COR-L47 (cell line): ENCODE measurements at places on chromosomes 7 and 10.

- no peak for DNase-seq
Observed at GRCh38 chr7:138304071-138304320, 156.1 kb upstream of the TRIM24 start.

GRCh38 chr10:117555863-117556262 is 13.3 kb downstream of the EMX2 start:
- no peak for DNase-seq

GRCh38 chr10:69125554-69125953 is 1.6 kb downstream of the VPS26A start:
- no peak for DNase-seq

DNA sequence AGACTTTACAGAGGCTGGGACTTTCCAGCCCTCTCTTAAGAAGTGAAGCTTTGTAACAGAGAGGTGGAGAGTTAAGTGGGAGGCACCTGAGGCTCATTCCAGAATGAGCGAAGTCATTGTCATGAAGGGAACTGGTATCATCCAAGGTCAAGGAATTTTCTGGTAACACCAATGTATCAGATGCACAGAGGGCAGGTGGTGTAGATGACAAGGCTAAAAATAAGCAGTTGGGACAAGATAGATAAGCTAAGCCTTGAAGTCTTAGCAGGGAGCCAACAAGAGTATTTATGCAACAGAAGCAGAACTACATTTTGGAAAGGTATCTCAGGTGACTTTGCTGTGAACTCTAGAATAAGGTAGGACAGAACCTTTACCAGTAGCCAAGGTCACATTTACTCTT is 257.0 kb upstream of the AUTS2 start:
- no peak for DNase-seq

DNA sequence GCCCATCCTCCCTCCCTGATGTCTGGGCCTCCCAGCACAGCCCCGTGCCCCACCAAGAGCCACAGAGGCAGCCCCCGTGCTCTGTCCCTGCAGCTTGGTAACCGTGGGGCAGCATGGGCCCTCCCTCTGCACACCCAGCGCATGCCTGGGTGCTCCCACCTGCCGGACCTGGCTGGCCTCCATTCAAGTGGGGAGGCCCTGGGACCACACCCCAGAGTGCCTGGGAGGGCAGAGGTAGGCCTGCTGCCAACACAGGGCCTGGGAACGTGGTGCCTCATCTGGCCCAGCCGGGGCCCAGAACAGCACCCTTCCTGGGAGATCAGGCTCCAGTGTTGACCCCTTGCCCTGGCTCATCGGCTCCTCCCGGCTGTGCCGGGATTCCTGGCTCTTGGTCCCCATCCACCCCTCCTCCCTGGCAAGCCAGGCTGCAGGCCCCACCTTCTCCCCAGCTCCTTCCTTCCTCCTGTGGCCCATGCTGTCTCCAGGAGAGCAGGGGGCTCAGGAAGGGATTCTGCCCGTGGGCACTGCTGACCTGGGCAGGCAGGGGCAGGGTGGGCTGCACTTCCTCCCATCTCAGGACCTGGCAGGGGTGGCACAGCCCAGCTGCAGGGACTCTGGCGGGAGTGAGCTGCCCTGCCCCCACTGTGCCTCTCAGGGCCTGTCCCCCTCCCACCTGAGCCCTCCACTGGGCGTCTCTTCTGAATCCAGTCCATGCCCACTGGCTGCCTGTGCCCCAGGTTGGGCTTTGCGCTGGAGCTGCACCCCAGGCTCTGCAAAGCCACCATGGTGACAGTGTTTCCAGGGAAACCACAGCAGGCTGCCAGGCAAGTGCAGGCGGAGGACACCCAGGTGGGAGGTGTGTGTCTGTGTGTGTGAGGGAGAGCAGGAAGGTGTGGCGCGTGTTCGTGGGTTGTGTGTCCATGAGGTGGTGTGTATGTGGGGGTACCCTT is 32.6 kb downstream of the PWWP2B start:
- peak; percentile 71 for DNase-seq

GRCh38 chr7:98212532-98213041 is 1.3 kb downstream of the BHLHA15 start:
- DNase-seq, result no peak

DNA sequence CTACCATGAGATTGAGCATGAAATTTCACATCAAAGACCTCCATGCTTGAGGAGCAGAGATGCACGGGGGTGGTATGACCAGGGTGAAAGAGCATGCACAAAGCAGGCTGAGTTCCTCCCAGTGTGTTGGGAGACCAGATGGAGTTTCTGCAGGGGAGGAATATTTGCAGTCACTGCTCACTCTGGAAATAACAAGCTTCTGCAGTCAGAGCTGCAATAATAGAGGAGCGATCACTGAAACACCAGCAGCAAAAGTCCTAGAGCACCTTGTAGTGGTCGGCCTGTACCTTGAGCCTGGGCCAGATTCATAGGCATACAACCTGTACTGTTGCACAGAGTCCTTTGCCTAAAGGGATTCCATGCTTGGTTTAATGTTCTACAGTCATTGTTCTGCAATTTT is 184.5 kb upstream of the SP8 start:
- no peak for DNase-seq

DNA sequence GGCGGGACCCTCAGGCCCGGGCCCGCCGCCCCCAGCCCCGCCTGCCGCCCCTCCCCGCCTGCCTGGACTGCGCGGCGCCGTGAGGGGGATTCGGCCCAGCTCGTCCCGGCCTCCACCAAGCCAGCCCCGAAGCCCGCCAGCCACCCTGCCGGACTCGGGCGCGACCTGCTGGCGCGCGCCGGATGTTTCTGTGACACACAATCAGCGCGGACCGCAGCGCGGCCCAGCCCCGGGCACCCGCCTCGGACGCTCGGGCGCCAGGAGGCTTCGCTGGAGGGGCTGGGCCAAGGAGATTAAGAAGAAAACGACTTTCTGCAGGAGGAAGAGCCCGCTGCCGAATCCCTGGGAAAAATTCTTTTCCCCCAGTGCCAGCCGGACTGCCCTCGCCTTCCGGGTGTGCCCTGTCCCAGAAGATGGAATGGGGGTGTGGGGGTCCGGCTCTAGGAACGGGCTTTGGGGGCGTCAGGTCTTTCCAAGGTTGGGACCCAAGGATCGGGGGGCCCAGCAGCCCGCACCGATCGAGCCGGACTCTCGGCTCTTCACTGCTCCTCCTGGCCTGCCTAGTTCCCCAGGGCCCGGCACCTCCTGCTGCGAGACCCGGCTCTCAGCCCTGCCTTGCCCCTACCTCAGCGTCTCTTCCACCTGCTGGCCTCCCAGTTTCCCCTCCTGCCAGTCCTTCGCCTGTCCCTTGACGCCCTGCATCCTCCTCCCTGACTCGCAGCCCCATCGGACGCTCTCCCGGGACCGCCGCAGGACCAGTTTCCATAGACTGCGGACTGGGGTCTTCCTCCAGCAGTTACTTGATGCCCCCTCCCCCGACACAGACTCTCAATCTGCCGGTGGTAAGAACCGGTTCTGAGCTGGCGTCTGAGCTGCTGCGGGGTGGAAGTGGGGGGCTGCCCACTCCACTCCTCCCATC is 82.7 kb downstream of the PAX2 start:
- no peak for DNase-seq

DNA sequence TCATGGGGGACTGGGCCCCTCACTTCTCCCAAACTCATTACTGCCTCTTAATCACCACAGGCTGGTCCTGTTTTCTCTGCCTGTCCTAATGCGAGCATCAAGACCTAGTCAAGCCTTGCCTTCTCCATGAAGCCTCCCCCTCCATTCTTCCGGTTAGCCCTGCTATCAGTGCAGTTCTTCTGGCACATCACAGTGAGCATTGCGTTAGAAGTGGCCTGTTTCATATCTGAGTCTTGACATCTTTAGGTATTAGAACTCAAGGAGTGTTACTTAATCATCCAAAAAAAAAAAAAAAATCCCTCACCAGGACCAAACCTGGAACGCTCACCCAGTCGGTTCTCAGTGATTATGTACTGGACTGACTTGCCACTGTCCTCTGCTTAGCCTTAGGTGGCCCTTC is 17.4 kb downstream of the SNX10 start:
- DNase-seq, result no peak

GRCh38 chr7:79453558-79454360 is at the start of gene MAGI2:
Gene MAGI2 (minus strand): TSS chr7:79453667. CDS start chr7:79453320, 347 bp downstream.
- DNase-seq, result no peak

- no peak for DNase-seq
Observed at GRCh38 chr10:23481363-23481961, 42.6 kb downstream of the OTUD1 start.

DNA sequence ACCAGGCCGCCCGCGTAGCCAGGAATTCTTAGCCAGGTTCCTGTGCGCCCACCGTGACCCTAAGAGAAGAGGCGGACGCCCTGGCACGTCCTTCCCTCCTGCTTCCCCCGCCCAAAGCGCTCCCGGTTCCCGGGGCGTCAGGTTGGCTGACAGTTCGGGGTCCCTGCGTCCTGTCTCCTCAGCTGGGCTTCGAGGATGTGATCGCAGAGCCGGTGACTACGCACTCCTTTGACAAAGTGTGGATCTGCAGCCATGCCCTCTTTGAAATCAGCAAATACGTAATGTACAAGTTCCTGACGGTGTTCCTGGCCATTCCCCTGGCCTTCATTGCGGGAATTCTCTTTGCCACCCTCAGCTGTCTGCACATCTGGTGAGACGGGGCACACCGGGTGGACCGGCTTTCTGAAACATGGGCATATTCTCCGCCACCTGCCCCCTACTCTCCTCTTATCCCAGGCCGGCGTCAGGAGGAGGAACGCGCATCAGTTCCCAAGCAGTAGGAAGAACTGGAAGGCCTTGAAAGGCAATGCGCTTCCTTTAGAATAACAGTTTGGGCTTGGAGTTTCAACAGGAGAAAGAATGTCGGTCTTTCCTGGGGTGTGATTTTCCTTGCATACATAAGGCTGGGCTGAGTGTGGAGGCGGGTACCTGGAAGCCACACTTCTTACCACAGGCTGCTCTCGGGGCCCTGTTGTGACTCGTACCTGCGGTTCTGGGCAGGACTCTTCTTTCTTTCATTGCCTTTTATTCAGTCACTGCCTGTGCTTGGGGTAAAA is 728 bp downstream of the CAV2 start:
- no peak for DNase-seq

GRCh38 chr7:153027210-153027609 is 267.7 kb downstream of the ACTR3B start:
- DNase-seq, result no peak

- no peak for DNase-seq
Observed at GRCh38 chr10:109386921-109387320, 536.4 kb downstream of the XPNPEP1 start.

DNA sequence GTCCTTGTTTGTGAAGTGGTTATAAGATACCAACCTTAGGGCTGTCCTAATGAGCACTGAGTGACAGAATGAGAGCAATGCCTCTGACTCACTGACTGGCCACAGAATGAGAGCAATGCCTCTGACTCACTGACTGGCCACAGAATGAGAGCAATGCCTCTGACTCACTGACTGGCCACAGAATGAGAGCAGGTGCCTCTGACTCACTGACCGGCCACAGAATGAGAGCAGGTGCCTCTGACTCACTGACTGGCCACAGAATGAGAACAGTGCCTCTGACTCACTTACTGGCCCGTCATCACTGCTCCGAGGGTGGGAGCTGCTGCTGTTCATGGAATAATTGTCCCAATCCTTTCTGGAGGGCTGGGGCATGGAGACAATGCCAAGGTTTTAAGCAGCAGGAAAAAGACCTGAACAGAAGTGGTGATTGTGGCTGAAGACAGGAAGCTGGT is 265.2 kb upstream of the PPP2R2D start:
- no peak for DNase-seq

- DNase-seq, result no peak
Observed at GRCh38 chr10:21760332-21760731, 226.3 kb downstream of the MLLT10 start.

DNA sequence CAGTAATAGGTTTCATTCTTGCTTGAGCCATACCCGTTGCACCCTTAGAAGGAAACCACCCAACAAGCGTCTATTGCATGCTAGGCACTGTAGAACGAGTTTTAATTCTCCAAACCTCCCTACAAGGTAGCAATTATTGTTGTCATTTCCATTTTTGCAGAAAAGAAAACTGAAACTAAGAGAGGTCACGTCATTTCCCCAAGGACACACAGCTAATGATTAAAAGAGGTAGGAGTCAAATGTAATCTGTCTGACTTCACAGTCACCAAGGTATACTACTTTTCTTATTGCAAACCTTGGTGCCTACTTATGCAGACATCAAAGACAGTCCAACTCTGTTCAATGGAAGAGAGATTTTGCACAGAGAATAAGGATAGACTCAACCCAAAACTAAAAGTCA is 49.1 kb upstream of the C1QL3 start:
- no peak for DNase-seq

DNA sequence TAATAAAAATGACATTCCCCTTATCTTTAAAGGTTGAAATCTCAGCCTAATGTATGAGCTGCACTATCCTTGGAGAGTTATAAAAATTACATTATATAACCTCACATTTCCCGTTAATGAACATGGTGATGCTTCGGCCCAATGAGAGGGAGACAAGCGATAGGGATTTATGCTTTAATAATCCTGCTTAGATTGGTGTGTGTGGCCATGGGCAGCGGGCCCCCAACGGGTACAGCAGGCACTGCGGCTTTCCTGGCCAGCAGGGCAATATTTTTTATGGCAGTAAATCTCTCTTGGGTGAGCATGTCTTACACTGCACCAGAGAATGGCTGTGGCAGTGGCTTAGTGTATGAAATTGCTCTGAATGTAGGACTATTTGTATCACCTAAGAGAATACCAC is 246.3 kb downstream of the GFRA1 start:
- DNase-seq, result no peak

DNA sequence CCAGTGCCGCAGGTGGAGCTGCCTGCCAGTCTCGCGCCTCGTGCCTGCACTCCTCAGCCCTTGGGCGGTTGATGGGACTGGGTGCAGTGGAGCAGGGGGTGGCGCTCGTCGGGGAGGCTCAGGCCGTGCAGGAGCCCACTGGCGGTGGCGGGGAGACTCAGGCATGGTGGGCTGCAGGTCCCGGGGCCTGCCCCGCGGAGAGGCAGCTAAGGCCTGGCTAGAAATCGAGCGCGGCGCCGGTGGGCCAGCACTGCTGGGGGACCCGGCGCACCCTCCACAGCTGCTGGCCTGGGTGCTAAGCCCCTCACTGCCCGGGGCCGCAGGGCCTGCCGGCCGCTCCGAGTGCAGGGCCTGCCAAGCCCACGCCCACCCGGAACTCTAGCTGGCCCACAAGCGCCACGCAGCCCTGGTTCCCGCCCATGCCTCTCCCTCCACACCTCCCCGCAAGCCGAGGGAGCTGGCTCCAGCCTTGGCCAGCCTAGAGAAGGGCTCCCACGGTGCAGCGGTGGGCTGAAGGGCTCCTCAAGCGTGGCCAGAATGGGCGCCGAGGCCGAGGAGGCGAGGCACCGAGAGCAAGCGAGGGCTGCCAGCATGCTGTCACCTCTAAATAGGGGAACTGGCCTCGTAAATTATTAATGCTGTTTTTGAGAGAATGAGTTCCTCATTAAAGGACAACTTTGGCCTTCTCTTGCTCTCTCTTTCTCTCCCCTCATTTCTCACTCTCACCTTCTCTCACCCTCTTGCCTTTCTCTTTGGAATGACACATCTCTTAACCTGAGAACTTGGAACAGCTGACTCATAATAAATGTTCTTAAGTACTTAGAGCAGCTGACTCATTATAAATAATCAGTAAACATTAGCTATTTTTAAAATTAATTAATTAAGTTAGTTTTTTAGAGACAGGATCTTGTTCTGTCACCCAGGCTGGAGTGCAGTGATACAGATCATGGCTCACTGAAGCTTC is 4.9 kb downstream of the ACADSB start:
- DNase-seq, result no peak

- DNase-seq, result no peak
Observed at GRCh38 chr7:36112969-36113368, 40.1 kb upstream of the EEPD1 start.
